ENCODE measurements at places on chromosomes 11 and 22.
A peak's percentile ranks its signal among the peaks of the same experiment; 100 is the strongest.

DNA sequence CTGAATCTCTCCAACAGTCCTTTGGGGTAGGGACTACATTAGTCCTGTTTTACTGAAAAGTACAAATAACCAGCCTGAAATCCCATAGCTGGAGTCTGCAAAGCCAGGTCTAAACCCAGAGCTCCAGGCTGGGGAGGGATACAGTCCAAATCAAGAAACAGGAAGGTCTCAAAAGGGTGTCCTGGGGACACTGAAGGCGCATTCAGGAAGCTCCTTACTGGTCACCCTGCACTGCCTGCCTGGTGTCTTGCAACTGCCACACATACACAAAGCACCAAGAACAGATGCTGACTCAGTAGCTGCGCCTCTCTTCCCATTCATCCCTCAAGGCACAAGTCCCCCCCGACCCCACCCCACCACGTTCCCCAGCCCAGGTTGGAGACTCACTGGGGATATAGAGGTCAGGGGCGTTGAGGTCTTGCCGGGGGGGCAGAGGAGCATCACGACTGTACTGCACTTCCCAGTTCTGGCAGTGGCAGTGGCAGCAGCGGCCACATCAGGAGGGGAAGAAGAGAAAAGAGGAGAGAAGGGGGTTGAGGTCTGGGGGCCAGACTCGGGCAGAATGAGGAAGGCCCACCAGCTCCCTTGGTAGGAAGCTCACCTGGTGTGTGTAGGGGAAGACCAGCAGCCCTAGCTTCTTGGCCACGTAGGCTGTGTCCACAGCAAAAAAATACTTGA, 1.6 kb downstream of the YIF1A start:
- no peak for DNase-seq

GRCh38 chr22:39457198-39457555, 365 bp downstream of the MGAT3 start:
- no peak for DNase-seq

- no peak for DNase-seq
Observed at GRCh38 chr22:43159484-43160178, 8.3 kb downstream of the TSPO start.

- no peak for DNase-seq
Observed at GRCh38 chr11:9046481-9046880, 42.7 kb upstream of the NRIP3 start.

GRCh38 chr11:123091506-123091905, 29.6 kb upstream of the HSPA8 start:
- DNase-seq: no peak

- no peak for DNase-seq
Observed at GRCh38 chr22:38760477-38761201, 4.8 kb upstream of the SUN2 start.

- no peak for DNase-seq
Observed at GRCh38 chr11:111299101-111300026, 1.0 kb downstream of the POU2AF3 start.

DNA sequence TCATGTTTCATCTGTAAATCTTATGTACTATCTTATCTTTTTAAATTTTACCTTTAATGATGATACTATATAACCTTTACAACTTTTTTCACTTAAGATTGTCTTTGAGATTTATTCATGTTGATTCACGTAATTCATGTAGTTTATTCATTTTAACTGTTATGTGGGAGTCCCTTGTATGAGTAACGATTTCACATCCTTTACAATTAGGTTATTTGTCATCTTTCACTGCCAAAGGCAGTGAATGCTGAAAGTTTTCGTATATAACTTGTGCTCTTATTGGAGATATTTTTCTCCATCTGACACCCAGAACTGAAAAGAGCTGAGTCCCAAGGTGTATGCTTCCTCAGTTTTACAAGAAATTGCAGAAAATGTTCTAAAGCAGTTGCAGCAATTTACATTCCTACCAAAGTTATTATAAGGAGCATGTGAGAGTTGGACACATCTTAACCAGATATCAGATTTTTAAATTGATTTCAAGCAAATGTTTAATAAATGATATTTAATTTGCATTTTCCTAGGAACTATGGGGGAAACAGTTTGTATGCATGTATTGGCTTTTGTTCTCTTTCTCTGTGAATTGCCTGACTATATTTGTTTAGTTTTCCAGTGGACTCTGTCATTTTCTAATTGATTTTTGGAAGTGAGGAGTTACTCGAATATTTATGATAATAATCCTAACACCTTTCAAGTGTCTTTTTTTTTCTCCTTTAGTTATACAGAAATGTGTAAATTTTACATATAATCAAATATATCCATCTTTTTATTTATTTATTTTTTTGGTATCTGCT, 6.4 kb downstream of the ARL14EP start:
- DNase-seq: no peak

DNA sequence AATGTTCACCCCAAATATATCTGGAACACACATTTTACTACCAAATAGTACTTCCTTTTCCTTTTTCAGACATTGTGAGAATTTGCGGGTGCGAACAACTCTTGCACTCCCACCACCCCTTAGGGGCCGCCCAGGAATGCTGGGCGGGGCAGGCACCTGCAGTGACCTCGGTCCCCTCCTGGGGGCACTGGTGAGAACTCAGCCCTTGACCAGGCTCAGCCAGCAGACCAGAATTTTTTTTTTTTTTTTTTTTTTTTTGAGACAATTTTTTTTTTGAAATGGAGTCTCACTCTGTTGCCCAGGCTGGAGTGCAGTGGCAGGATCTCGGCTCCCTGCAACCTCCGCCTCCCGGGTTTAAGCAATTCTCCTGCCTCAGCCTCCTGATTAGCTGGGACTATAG, 75.8 kb downstream of the ARHGAP8 start:
- DNase-seq: no peak

- DNase-seq: no peak
Observed at GRCh38 chr22:19766240-19766510, 5.6 kb downstream of the TBX1 start.

GRCh38 chr11:5626196-5626595, 1.4 kb downstream of the TRIM34 start:
- DNase-seq: no peak

DNA sequence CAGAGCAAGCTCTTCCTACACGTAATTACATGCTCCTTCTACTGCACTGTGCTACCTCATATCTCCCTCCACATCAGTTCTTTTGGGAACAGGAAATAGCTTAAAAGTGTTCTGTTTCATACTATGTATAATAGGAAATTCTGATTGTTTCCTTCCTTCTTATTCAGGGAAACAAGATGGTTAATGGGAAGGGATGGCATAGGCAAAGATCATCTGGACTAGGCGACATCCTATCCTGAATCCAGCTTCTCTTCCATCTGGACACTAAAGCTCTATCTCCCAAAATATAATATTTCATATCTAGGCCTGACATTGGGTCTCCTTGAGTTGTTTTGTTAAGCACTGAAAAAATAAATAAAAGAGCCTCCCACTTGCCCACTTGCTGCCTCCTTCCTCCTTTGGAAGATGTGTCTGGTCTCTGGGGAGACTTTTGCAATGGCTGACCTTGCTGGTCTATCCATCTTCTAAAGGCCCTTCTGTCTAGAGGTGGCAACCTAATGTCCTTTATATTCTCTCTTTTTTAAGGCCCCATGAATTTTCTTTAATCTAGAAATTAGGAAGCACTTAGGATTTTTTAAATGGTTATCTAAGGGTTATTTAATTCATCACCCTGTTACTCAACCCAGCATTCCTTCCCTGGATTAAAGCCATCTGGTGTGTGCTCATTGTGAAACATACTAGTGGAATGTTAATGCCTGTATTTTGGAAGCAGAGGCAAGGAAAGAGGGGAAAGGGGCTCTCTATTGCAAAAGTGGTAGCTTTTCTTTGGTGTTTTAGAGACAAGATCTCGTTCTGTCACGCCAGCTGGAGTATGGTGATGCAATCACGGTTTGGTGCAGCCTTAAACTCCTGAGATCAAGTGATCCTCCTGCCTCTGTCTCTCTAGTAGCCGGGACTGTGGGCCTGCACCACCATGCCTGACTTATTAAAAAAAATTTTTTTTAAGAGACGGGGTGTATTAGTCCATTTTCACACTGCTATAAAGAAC, 20.6 kb downstream of the CLMP start:
- DNase-seq: no peak

- no peak for DNase-seq
Observed at GRCh38 chr11:13440100-13440855, 22.7 kb downstream of the BTBD10 start.

DNA sequence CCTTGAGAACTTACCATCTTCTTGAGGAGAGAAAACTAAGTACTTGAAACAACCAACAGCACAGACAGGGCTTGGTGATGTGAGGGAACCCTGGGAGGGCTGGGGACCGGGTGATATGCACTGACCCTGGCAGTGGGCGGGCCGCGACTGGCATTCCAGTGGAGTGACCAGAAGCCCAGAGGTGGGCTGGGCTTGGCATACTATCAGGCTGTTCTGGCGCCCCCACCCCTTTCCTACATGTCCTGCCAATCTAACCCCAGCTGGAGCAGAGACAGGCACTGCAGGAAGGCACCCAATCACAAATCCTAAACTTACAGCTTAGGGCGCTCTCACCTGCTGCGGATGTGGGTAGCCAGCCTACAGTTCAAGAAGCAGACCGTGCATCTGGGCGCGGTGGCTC, 54.0 kb upstream of the GCAT start:
- no peak for DNase-seq

DNA sequence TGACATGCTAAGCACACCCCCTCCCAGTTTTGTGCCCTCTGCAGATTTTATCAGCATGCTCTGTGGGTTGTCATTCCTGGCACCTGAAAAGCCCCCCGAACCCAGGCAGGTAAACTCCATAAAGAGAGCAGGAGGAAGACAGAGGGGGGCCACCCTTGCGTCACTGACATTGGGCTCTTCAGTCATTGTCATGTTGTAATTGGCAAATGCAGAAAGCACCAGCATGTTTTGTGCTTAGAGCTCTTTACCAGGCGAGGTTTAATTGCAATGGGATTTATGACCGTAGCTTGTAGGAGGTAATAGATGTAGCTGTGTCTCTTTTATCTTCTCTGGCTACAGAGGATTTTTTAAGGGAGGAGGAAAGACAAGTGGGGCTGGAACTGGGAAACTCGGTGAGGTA, 201.7 kb downstream of the GRIK4 start:
- no peak for DNase-seq

DNA sequence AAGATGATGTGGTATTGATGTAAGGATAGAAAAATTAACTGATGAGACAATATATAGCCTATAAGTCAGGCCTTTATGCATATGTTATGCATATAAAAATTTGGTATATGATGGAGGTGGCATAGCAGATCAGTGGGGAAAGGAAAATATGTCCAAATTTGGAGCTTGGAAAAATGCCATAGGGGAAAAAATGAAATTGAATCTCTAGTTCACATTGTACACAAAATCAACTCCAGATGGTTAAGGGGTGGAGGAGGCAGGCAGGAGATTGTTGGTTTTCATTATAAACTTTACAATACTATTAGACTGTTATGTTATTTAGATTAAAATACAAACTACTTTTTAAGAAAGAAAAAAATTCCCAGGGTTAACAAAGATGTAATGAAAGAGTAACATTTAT, 15.1 kb upstream of the CD3E start:
- no peak for DNase-seq

DNA sequence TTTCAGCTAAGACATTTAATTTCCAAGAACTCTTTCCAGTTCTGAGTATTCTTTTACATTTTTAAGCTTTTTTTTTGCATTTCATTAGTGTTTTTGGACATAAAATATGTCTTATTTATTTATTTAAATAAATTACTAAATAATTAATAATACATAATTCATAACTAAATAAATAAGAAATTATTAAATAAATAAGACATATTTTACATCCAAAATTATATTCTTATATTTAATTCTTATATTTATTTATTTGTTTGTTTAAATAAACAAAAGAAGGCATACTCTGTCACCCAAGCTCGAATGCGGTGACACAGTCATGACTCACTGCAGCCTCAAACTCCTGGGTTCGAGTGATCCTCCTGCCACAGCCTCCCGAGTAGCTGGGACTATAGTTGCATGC, 3.1 kb upstream of the MMP27 start:
- no peak for DNase-seq

DNA sequence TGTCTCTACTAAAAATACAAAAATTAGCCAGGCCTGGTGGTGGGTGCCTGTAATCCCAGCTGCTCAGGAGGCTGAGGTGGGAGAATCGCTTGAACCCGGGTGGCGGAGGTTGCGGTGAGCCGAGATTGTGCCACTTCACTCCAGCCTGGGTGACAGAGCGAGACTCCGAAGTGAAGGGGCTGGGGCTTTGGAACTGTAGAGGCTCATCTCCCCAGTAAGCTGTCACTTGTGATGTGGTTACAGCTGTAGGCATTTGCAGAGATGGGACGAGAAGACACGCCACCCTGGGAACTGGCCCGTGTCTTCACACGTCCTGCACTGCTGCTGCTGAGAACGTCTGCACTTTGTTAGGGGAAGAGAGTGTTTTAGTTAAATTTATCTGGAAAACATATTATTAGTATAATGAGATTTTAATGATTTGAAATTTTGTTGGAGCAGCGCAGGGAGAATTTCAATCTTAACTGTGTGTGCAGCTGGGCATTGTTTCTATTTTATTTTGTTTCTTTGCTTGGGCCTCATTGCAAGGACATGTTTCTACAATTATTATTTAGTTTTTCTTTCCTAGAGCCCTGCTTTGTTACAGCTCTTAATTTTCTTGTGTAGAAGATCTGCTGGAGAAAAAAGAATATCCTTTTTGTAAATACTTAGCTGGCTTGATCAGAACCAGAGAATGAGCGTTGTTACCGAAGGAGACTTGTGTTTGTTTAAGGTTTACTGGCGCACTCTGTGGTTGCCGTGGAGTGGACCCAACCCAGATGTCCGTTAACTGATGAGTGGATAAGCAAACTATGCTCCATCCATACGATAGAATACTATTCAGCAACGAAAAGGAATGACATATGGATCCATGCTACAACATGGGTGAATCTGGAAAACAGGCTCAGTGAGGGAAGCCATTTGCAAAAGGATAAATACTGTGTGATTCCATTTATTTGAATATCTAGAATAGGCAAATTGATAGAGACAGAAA, 18.4 kb downstream of the PARVB start:
- no peak for DNase-seq

GRCh38 chr22:47193606-47194329, 431.3 kb downstream of the TBC1D22A start:
- no peak for DNase-seq

DNA sequence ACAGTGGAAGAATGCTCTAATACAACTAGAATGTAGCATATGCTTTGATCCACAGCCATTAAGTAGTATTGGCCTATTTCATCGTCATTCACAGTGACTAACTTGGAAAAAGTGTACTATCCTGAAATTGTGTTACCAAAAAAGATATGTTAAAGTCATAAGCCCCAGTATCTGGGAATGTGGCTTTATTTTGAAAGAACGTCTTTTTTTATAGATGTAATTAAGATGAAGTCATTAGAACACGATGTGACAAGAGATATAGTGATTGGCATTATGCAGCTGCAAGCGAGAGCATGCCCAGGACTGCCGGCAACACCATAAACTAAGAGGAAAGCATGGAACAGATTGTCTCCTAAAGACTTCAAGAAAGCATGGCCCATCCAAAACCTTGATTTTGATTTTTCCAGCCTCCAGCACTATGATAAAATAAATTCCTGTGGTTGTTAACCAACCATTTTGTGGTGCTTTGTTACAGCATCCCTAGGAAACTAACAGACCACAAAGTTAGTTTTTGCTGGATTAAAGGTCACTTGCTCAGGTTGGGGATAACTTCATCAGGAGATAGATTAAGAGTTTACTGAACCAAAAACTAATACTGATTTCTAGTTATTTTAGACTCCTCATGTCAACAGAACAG, 870.6 kb upstream of the LRRC4C start:
- no peak for DNase-seq

GRCh38 chr22:49727191-49727880, 100.3 kb downstream of the BRD1 start:
- no peak for DNase-seq

- peak; percentile 89 for DNase-seq
Observed at GRCh38 chr11:74492974-74493790, at the start of gene LIPT2. Gene LIPT2, minus strand, starts transcription at chr11:74493724. Its CDS starts 21 bp downstream, at chr11:74493703.
